ENCODE measurements at places on chromosomes 2 and 18.

- DNase-seq, result no peak
These were observed 156.1 kb downstream of the TPGS2 start for GRCh38 chr18:36672437-36673344.

DNA sequence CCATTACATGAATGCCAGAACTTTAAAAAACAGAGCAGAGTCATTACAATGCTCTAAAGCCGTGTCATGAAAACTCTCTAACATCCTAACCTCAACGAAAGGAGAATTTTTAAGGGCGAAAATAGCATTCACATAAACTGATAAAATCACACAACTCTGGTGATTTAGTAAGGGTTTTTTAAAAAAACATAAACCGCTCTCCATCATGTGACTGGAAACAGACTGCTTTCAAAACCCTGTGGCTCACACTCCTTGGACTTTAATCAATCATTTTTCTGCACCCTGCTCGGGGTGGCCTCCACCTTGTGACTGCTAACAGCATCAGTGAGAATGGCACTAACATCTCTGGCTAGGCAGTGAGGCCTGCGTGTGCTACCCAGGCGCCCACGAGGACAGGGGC lies 12.1 kb downstream of the DOCK10 start:
- DNase-seq, result no peak

DNA sequence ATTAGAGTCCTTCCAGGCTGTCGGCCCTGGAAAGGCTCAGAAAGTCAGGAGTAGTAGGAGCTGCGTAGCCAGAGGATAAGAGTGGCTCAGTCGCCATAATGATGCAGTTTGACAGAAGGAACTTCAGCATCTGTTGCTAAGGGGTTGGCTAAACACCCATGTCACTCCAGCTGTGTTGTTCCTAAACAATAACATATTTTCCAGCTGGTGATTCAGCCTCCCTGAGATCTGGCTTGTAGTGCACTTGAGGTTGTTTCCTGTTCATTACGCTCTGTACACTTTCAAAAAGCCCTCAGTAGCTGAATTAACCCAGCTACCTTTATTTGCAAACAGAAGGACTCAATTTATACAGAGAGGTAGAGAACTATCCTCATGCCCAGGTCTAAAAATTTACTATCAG lies 39.7 kb upstream of the EPAS1 start:
- no peak for DNase-seq

- no peak for DNase-seq
These were observed 34.6 kb downstream of the ERCC3 start for GRCh38 chr2:127259355-127259754.

GRCh38 chr2:112687522-112687921 lies 33.3 kb upstream of the NT5DC4 start:
- no peak for DNase-seq

DNA sequence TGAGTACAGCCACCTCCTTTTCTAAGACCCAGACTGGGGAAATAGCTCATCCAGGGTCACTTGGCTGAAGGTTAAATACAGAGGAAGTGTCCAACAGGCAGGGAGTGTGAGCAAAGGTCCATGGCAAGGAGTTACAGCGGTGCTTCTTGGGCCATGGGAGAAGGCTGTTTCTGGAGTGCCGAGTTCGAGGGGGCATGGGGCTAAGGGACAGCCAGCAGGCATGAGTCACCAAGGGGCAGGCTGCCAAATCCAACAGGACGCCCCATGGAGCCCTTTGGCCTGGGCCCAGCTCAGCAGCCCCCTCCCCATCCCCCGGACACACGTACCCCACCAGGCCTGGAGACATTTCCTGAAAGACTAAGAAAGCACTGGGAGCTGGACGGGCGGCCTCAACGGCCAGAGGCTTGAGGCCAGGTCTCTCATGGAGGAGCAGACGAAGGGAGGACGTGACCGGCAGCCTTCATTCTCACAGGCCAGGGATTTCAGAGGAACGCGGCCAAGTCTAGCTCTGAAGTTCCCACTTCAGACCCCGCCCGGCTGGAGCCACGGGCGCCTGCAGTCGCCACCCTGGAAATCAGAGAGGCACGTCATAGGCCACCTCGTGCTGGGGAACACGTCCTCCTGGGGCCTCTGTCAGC lies 160.4 kb downstream of the SMAD7 start:
- DNase-seq, result no peak

GRCh38 chr18:1015777-1016176 lies 111.1 kb downstream of the ADCYAP1 start:
- DNase-seq, result no peak

DNA sequence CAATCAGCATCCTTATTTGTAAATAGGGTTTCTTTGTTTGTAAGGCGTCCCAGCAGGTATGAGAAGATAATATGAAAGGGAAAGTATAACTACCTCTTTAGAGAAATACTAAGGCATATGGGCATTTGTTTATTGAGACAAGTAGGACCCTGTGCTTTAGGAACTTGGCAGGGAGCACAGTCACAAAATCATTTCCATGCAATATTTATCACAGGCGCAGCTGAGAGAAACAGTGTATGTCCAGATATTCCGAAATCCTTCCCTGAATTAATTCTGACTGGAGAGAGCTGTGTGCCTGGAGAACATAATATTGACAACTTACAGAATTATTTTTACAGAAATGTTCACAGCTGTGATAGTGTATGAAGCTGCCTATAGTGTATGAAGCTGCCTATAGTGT lies 416.7 kb downstream of the THSD7B start:
- no peak for DNase-seq

DNA sequence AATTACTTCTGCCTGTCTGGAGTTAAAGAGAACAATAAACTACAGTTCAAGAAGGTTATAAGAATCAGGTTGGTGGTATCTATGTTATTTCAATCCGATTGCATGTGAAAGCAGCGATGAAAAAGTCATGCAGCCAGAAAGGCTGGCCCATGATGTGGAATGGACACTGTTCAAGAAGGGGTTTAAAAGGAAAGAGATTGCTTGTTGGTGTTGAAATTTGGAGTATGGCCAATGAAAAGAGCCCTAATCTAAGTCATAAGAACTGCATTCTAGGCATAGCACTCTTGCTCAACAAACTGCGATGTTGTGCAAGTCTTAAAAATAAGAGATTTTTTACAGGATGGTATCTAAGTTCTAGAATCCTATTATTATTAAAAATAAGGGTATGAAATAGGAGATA lies 61.3 kb downstream of the EFEMP1 start:
- no peak for DNase-seq

GRCh38 chr18:22601481-22601880 lies 183.8 kb upstream of the CTAGE1 start:
- no peak for DNase-seq

DNA sequence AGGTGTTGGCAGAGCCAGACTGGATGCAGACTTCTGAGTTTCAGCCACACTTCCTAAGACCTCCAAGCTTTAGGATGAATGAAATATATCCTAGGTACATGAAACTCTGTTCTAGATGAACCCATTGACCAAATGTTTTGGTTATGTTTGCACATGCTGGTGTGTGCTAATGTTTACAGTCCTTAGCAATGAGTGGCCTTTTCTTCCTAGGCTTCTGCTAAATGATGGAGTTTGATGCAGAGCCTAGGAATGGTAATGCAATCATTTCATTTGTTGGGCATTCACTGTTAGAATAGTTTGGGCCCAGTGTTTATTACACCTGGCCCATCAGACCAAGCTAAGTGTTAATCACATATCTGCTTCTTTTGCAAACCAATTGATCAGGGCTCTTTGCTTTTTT lies 464.7 kb downstream of the MEIS1 start:
- no peak for DNase-seq

GRCh38 chr2:30031184-30031583 lies 109.8 kb upstream of the ALK start:
- no peak for DNase-seq

DNA sequence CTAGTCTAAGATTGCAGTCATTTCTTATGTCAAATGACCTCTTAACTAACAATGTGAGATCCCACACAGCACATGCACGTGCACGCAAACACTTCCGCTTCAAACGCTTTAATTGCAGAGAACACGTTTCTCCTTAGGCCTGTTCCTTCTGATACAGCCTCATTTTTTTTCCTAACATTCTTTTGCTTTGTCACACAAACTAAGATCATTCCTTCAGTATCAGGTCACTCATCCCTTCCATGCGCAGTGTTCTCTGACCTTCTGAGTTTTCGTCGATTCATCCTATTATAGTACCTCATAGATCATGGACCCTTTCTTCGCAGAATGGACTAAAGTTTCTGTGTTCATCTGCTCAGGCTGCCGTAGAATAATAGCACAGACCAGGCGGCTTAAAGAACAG lies 327.1 kb upstream of the CDH19 start:
- no peak for DNase-seq

GRCh38 chr2:58594175-58594574 lies 353.1 kb upstream of the FANCL start:
- no peak for DNase-seq

- DNase-seq, result no peak
These were observed 550.0 kb upstream of the SYT4 start for GRCh38 chr18:43827311-43827710.

GRCh38 chr2:19228181-19228593 lies 130.2 kb downstream of the OSR1 start:
- DNase-seq, result no peak

DNA sequence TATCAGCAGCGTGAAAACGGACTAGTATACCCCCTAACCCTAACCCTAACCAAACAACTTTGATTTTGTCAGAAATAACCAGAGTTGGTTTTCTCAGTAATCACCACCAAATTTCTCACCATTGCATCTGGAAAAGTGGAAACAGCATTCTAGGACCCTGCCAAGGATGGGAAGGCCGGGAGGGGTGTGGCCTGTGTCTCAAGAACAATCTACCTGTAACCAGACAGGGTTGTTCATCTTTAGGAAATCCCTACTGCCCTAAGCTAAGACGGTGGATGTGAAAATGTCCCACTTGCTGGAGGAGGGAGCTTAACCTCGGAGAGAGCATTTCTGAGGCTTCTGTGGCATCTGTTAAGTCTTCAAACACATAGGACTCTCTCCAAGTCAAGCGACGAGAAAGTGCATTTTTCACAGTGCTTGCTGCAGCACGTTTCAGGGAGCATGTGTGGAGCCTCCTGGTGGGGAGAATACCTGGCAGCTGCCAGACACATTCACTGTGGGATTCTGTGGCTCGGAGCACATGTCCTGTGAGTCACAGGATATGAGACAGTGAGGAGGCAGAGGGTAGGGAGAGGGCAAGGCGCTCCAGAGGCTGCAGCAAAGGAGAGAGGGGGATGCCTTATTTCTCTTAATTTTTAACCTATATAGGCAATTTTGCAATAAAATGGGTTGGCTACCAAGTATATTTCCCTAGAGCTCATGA lies 207.5 kb downstream of the SPP2 start:
- DNase-seq, result no peak

- DNase-seq, result no peak
These were observed 76.8 kb downstream of the MAPRE2 start for GRCh38 chr18:35117951-35118411.

DNA sequence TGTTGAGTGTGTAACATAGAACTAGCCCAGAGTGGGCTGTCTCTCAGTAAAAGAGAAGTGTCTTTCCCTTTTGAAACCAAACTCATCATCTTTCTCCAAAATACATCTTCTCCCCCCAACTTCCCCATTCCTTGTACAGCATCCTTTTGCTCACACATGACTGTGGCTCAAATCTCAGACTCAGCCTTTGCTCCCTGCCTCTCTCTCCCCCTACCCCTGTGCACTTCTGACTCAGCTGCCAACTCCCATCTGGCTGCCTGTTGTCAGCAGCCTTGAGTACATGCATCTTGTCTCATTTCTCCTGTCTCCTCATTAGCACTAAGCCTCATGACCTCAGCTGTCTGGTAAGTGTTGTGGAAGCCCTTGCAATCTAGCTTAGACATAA lies 18.1 kb upstream of the MGAT4A start:
- DNase-seq, result no peak

- DNase-seq, result no peak
These were observed 96.4 kb downstream of the EN1 start for GRCh38 chr2:118750959-118751565.

DNA sequence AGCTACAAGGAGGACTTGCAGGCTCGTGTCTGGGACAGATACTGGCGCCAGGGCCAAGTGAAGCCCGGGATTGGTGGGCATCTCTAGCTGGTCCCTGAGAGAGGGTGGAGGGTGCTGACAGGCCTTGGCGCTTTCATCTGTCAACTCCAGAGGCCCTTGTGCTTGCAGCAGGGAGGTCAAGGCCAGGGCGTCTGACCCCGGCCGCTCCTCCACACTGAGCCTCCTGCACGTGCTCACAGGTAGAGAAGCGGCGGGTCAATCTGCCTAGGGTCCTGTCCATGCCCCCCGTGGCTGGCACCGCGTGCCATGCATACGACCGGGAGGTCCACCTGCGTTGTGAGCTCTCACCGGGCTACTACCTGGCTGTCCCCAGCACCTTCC lies 9.5 kb downstream of the CAPN10 start:
- no peak for DNase-seq

GRCh38 chr2:25187729-25188350 lies 19.5 kb upstream of the POMC start:
- DNase-seq, result no peak

DNA sequence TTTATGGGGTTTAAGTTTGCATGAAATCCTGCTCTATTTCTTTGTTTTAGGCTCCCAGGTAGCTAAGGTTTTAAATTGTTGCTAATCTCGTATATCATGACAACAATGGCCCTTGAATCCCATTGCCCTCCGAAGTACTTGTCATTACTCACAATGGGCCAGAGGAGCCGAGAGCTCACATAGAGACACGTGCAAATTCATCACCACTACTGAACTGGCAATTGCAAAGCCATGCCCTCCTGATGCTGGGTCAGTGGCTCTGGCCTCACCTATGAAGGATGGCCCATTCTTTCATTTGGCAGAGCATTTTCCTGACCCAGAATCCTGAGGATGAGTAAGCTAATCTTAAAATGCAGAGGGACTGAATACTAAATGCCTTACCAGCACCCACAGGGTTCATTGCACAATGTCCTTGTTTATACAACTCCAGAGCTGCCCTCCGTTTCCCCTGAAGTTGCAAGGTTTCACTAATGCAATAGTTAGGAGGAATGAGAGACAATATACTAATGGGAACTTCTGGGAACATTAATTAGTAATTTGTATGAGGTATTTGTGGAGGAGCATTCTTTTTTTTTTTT lies 71.6 kb upstream of the GAREM1 start:
- no peak for DNase-seq

DNA sequence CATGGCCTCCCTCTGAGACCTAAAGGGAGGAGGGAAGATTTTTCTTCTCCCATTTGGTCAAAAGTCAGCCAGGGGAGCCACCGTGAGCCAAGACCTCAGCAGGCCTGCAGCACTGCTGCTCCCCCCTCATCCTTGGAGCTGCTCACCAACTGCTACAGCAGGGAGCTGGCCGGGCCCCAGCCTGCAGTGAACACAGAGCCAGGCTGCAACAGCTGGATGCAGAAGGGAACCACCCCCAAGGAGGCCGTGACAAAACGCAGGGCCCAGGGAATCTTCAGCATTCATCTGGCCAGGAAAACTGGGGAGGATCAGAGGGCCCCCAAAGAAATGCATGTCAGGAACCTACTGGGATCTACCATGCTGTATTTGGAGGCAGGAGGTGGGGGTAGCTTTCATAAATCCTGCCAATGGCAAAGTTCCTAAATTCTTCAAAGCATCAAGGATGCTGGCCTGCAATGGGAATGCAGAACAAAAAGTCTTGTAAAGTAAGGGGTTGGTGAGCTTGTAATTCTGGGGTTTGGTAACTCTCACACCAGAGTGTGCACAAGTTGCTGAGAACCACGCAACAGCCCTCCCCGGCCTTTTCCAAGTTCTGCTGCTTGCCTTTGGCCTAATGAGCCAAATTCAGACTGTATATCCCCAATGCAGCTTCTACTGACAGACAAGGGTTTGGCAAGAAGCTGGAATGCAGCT lies 61.0 kb downstream of the CACNB4 start:
- no peak for DNase-seq

- no peak for DNase-seq
These were observed 13.8 kb downstream of the ZSCAN30 start for GRCh38 chr18:35276267-35276666.
